ENCODE measurements at places on chromosomes 16 and 17.

- no peak for DNase-seq
These were observed 45.6 kb downstream of the SMPD3 start for GRCh38 chr16:68402748-68403040.

GRCh38 chr17:18017958-18018357 lies 21.0 kb downstream of the ATPAF2 start:
- DNase-seq, result no peak

DNA sequence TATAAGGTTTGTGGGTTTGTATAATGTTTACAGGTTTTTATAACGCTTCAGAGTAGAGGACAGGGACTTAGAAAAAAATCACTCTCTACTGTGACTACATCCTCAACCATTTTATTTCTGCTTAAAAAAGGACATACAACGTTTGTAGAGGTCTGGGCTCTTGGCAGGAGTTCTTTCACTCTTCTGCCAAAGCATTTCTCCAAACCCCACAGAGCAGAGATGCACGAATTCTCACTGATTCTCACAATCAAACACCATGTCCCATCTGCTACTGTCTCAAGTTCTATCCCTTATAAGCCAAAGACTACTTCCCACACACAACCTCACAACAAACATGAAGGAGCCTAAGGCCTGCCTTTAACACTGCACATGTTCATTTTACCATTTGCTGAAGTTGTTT lies 7.0 kb upstream of the ANKFY1 start:
- no peak for DNase-seq

- DNase-seq, result peak; percentile 64
These were observed 6.7 kb downstream of the MMP28 start for GRCh38 chr17:35788477-35789368.

- DNase-seq, result no peak
These were observed 536 bp downstream of the TMC6 start for GRCh38 chr17:78127888-78128550.

DNA sequence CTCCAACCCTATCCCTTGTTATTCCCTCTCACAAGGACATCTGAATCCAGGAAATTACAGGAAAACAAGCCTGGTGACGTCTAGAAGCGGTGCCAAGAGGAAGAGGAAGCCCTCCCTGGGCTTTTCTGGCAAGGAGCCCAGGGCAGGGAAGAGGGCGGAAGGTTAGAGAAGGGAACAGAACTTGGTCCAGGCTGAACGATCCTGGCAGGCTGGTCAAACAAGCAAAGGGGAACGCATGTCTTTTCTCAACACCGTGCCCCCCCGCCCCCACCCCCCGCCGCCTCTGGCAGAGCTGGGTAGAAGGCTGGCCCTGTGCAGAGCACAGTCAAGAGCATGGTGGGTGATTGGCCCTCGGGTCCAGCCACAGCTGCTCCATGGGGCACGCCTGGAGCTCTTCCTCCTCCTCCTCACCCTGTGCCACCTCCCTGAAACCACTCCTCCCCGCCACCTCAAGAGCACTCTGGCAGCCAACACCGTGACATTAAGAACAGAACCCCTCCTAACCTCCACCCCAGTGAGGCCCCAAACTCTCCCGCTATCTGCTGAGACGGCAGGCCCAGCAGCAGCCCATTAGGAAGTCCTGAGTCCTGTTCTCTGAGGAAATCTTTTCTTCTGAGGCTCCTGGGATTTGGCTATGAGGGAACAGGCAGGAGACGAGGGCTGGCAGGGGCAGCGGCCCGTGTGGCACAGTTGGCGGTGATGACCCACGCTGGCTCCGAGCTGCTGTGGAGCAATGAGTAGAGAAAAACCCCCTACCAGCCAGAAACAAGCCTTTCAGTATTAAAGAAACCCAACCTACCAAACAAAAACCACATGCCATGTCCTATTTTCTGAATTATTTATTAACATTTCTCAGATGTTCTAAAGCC lies 7.3 kb downstream of the C16orf86 start:
- DNase-seq, result peak; percentile 74

DNA sequence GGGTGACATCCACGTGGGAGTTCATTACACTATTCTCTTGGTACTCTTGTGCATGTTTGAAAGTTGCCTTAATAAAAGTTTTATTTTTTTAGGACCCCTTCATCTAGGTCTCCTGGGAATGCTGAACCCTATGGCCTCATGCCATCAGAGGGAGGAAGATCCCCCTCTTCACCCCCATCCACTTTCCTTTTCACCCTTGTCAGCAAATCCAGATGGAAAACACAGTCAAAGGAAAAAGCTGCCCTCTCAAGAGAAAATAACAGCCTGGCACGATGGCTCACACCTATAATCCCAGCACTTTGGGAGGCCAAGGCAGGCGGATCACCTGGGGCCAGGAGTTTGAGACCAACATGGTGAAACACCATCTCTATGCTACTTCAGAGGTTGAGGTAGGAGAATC lies 274.2 kb downstream of the XYLT1 start:
- no peak for DNase-seq

DNA sequence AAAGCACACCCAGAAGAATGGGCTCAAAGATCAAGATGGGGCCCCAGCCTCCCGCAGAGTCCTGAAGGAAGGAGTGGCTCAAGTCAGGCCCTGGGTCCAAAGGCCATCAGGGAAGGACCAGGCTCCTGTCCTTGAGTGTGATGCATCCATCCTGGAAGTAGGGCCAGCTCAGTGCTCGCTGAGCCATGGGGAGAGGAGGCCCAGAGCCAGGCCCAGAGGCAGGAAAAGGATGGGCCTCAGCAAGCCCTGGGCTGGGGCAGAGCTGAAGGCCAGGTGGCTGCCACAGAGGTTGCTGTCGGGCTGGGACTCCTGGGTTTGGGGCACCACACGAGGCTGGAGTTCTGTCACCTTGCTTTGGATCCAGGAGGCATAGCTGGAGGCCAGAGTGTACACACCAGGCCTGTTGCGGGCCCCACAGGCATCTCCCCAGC lies 3.7 kb downstream of the PRSS8 start:
- no peak for DNase-seq

GRCh38 chr16:624526-625070 lies 6.2 kb upstream of the WFIKKN1 start:
- no peak for DNase-seq

- DNase-seq, result no peak
These were observed 20.5 kb downstream of the PRKCB start for GRCh38 chr16:23856251-23856709.
